Activated T-cell treated with anti-CD3 and anti-CD28 coated beads, Interleukin-2, amount 50 U/mL, for 24 hours (primary cell): ENCODE measurements at places on chromosomes 2 and 18.

- H3K4me3 ChIP-seq, result no peak overlapping the region
- H3K27me3 ChIP-seq, result no peaks in the 10 kb centered on the region
- no peak overlapping the region for H3K27ac ChIP-seq
- peaks cover 25% of the 10 kb centered on the region for H3K4me1 ChIP-seq
- no peak for DNase-seq
These were observed 63.6 kb upstream of the FZD5 start for GRCh38 chr2:207833251-207833751.

DNA sequence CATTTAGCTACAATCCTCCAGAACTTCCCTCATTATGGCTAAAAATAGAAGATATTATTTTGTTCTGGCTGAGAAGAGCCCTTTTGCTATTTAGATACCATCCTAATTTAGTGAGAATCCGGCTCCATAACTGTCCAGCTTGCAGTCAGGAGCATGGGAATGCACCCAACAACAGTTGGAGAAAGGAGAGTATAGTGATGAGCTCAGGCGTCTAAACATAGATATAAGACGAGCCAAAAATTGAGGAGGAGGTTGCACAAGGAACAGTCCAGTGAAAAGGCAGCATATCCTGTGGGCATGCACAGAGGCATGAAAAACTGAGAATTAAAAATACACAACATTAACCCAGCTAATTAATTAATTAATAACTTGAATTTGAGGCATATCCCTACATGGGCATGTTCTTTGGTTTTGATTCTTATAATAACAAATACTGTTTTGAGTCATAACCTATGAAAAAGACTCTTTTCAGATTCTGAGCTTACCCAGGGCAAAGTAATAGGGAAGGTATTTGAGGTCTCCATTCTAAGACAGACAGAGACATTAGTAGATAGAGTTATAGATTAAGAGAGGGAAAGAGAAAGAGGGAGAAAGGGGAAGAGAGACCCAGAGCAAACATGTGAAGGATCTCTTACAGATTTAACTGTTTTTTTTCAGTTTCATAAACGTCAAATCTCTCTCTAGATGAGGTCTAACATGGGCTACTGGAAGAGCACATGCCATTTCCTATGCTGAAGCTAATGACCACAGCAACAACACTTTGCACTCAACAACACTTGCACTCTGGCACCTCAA is 311.2 kb downstream of the OSR1 start:
- no peak overlapping the region for H3K4me3 ChIP-seq
- H3K4me1 ChIP-seq, result no peaks in the 10 kb centered on the region
- no peak overlapping the region for H3K27ac ChIP-seq
- H3K36me3 ChIP-seq, result no peaks in the 10 kb centered on the region

DNA sequence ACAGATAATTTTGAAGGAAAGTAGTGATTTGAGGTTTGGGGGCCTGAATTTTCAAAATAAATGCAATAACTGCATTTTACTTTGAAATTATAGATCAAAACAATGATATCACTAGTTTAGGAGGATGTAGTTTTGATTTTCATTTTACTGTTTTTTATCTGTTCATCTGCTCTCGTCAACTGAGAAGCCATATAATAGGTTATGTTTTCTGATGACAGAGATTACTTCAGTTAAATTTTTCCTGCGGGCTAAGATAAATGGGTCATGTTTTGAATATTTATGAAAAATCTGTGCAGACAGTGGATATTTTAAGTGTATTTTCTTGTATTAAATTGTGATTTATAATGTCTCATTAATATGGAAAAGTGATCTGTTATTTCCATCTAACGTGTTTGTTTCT is 573.4 kb downstream of the CPS1 start:
- H3K36me3 ChIP-seq, result no peaks in the 10 kb centered on the region
- no peaks in the 10 kb centered on the region for H3K4me1 ChIP-seq
- H3K27ac ChIP-seq, result no peak overlapping the region
- no peaks in the 10 kb centered on the region for H3K27me3 ChIP-seq
- H3K4me3 ChIP-seq, result no peak overlapping the region

- no peak overlapping the region for H3K27ac ChIP-seq
- no peak for DNase-seq
- peaks cover 44% of the 10 kb centered on the region for H3K4me1 ChIP-seq
- H3K27me3 ChIP-seq, result peaks cover 22% of the 10 kb centered on the region
- H3K36me3 ChIP-seq, result no peaks in the 10 kb centered on the region
- H3K4me3 ChIP-seq, result peak overlapping the region; percentile 81
These were observed 1.1 kb downstream of the LDLRAD4 start for GRCh38 chr18:13219593-13220159.

GRCh38 chr18:50006470-50007046 is 188.4 kb downstream of the MYO5B start:
- H3K4me3 ChIP-seq, result no peak overlapping the region
- DNase-seq, result no peak
- no peaks in the 10 kb centered on the region for H3K36me3 ChIP-seq
- H3K27me3 ChIP-seq, result peaks cover 4% of the 10 kb centered on the region
- no peak overlapping the region for H3K27ac ChIP-seq

DNA sequence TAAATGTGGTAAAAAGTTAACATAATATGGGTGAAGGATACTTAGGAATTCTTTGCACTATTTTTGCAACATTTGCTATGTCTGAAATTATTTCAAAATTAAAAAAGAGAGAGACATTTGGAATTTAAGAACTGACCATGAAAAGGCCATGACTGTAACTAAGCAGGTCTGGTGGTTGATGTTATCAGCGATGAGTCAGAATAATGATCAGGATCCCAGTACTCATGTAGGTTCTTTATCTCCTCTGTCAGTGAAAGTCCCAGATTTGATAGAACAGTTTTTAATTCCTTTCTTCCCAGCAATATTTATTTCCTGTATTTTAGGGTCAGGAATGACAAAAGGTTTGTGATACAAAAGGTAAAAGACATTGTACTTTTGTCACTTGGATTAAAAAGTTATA is 242.4 kb upstream of the ZNF521 start:
- H3K27ac ChIP-seq, result no peak overlapping the region
- no peaks in the 10 kb centered on the region for H3K4me1 ChIP-seq
- no peaks in the 10 kb centered on the region for H3K27me3 ChIP-seq
- no peaks in the 10 kb centered on the region for H3K36me3 ChIP-seq
- no peak overlapping the region for H3K4me3 ChIP-seq
- no peak for DNase-seq
